T-helper 2 cell treated with Interferon-gamma antibody and Interleukin-4, amounts not matched to agents 5 μg/mL and 100 μg/mL, for 36 hours (primary cell): ENCODE measurements at places on chromosomes 12 and 14.

- peaks cover 31% of the 10 kb centered on the region for H3K27me3 ChIP-seq
- DNase-seq, result no peak
- H3K27ac ChIP-seq, result no peak overlapping the region
- peaks cover 16% of the 10 kb centered on the region for H3K36me3 ChIP-seq
- H3K4me1 ChIP-seq, result peaks cover 45% of the 10 kb centered on the region
- no peak overlapping the region for H3K4me3 ChIP-seq
Observed at GRCh38 chr14:52263190-52263589, 4.3 kb upstream of the PTGDR start.

GRCh38 chr12:109783135-109783964 is 49.8 kb downstream of the TRPV4 start:
- no peak overlapping the region for H3K4me3 ChIP-seq
- H3K27ac ChIP-seq, result no peak overlapping the region
- DNase-seq, result no peak
- H3K27me3 ChIP-seq, result no peaks in the 10 kb centered on the region
- no peaks in the 10 kb centered on the region for H3K4me1 ChIP-seq

DNA sequence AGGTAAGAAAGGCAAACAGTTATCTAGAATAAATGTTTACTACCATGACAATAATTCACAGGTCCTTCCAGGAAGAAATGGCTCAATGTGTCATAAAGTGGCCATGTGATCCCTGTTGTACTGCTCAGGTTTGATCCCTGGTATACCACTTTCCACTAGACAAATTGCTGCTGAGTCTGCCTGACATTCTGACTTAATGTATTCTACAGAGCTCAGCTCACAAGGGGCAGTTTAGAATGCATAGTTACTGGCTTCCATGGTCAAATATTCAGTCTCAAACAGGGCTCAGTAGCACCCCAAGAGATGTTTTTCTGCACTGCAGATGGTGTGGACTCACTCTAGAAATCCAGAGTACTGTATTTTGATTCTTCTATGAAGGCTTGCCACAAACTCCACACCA is 21.8 kb downstream of the TSHR start:
- peaks cover 24% of the 10 kb centered on the region for H3K27me3 ChIP-seq
- peak overlapping the region; percentile 48 for H3K4me3 ChIP-seq
- H3K36me3 ChIP-seq, result peaks cover 4% of the 10 kb centered on the region
- DNase-seq, result no peak
- H3K4me1 ChIP-seq, result peaks cover 60% of the 10 kb centered on the region

GRCh38 chr14:59583755-59584154 is 7.1 kb upstream of the CCDC175 start:
- no peak for DNase-seq
- no peak overlapping the region for H3K4me3 ChIP-seq
- H3K36me3 ChIP-seq, result no peaks in the 10 kb centered on the region
- no peak overlapping the region for H3K27ac ChIP-seq
- peaks cover 8% of the 10 kb centered on the region for H3K4me1 ChIP-seq

DNA sequence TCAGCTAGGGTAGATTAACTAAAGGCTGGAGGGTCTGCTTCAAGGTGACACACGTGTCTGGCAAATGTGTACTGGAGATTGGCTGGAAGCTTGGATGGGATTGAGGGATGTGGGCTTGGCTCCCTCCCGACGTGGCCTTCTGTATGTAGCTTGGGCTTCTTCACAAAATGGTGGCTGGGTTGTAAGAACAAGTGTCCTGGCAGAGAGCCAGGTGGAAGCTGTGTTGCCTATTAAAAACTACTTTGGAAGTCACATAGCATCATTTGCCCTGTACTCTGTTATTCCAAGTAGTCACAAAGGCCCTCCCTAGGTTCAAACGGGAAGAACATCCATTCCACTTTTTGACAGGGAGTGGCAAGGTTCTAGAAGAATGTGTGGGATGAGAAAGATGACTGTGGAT is 174.1 kb upstream of the PRICKLE1 start:
- no peaks in the 10 kb centered on the region for H3K36me3 ChIP-seq
- H3K4me3 ChIP-seq, result no peak overlapping the region
- H3K4me1 ChIP-seq, result peaks cover 14% of the 10 kb centered on the region
- no peaks in the 10 kb centered on the region for H3K27me3 ChIP-seq
- no peak overlapping the region for H3K27ac ChIP-seq

GRCh38 chr14:52467515-52468266 is 84.6 kb downstream of the TXNDC16 start:
- H3K36me3 ChIP-seq, result peaks cover 34% of the 10 kb centered on the region
- H3K4me3 ChIP-seq, result no peak overlapping the region
- H3K27me3 ChIP-seq, result no peaks in the 10 kb centered on the region
- H3K4me1 ChIP-seq, result peaks cover 38% of the 10 kb centered on the region
- DNase-seq, result no peak

DNA sequence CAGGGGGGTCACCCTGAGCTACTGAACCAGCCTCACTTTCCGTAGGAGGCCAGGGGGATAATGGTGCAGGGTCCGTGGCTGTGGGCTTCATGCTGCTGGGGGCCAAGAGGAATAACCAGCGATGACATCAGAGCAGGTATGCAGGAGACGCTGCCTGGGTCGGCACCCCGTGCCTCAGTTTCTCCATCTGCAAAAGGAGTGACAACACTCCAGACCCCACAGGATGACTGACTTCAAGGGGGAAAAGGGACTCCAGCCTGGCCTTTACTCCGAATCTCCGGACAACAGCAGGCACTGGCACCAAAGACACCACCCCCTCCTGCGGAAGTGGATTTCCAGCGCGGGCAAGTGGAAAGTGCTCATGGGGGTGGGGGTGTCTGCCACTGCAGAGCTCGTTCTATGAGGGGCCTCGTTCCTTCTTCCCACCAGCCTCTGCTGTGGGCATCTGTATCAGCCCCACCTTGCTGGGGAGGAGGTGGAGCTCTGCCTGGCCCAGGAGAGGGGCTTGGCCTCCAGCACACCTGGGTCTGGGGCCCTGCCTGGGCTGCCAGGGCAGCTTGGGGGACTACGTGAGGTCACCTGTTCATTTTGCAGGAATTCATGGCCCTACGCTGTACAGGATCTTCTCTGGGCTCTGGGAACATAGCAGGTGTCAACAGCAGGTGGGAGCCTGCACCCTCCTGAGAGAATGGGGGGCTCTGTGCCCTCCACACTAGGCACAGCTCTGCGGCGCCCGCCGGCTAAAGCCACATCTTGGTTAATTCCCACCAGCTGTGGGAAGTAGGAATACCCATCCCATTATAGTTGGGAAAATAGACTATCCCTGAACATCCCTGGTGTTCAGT is 216.6 kb upstream of the C14orf180 start:
- no peak for DNase-seq
- H3K4me1 ChIP-seq, result no peaks in the 10 kb centered on the region
- no peaks in the 10 kb centered on the region for H3K36me3 ChIP-seq
- H3K27ac ChIP-seq, result no peak overlapping the region

DNA sequence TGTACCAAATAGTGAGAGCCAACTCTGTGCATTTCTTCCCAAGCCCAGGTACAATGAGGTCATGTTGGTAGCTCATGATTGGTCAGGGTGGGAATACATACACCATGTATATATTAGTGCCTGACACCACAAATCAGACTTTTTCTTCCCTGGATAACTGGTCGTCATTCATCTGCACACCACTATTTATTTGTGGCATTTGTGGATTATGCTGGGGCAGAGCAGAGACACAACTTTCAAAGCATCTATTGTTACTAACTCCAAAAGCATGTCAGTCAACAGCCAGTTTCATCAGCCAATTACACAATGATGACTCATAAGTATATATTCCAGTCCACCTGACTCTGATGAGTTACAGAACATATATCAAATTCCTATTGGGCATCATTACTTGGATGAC is 181.7 kb downstream of the ADAMTS20 start:
- no peak overlapping the region for H3K4me3 ChIP-seq
- H3K36me3 ChIP-seq, result no peaks in the 10 kb centered on the region
- H3K4me1 ChIP-seq, result no peaks in the 10 kb centered on the region
- no peak for DNase-seq
- no peak overlapping the region for H3K27ac ChIP-seq
- H3K27me3 ChIP-seq, result no peaks in the 10 kb centered on the region

- no peak overlapping the region for H3K27ac ChIP-seq
- DNase-seq, result no peak
- H3K36me3 ChIP-seq, result peaks cover 1% of the 10 kb centered on the region
- no peaks in the 10 kb centered on the region for H3K27me3 ChIP-seq
Observed at GRCh38 chr14:74015176-74015575, 3.9 kb downstream of the ENTPD5 start.

- H3K4me1 ChIP-seq, result peaks cover 3% of the 10 kb centered on the region
- H3K27me3 ChIP-seq, result peaks cover 31% of the 10 kb centered on the region
- no peak for DNase-seq
- H3K27ac ChIP-seq, result no peak overlapping the region
- no peak overlapping the region for H3K4me3 ChIP-seq
- no peaks in the 10 kb centered on the region for H3K36me3 ChIP-seq
Observed at GRCh38 chr12:13154027-13154538, 42.4 kb upstream of the EMP1 start.

- DNase-seq, result no peak
- no peaks in the 10 kb centered on the region for H3K27me3 ChIP-seq
- H3K4me3 ChIP-seq, result no peak overlapping the region
- H3K4me1 ChIP-seq, result peaks cover 22% of the 10 kb centered on the region
- H3K36me3 ChIP-seq, result peaks cover 4% of the 10 kb centered on the region
Observed at GRCh38 chr14:35367056-35367372, 37.5 kb downstream of the NFKBIA start.

DNA sequence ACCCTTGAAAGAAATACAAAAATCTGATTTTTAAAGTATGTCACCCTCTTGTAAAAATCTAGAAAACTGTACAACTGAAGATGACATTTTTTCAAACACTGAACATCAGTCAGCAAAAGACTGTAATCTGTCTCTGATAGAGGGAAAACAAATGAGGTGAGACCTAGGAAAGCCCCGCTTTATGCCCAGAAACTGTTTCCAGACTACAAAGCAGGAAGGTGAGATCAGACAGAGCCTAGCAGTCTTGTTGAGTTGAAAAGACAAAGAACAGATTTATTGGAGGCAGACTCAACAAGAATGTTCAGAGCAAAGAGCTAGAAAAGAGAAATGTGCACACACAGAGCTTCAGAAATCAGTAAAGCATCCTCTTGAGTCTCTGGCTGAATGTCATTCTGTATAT is 873.6 kb downstream of the LRFN5 start:
- no peak overlapping the region for H3K4me3 ChIP-seq
- no peaks in the 10 kb centered on the region for H3K4me1 ChIP-seq
- DNase-seq, result no peak
- no peak overlapping the region for H3K27ac ChIP-seq
- H3K36me3 ChIP-seq, result no peaks in the 10 kb centered on the region

DNA sequence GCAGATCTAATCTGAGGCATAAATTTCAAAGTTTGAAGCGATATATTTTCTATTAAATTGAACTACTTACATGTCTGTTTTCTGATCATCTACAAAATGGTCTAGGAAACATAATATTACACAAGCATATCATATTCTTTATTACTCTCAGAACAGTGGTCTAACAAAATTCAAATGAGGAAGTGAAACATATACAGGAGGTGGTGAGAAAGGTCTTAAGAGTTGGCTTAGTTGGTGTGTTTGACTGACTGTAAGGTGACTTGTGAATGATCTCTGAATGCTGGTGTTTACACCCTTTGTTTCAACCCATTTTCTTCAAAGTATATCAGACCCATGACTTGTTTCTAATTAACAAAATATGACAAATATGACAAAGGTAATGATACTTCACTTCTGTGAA is 1156.8 kb downstream of the SLC16A7 start:
- no peak overlapping the region for H3K4me3 ChIP-seq
- no peak overlapping the region for H3K27ac ChIP-seq
- H3K27me3 ChIP-seq, result no peaks in the 10 kb centered on the region
- no peaks in the 10 kb centered on the region for H3K4me1 ChIP-seq
- no peak for DNase-seq
- no peaks in the 10 kb centered on the region for H3K36me3 ChIP-seq
